ENCODE measurements at places on chromosomes 7 and 10.

GRCh38 chr7:108711611-108712010 lies 141.9 kb downstream of the DNAJB9 start:
- DNase-seq: no peak

DNA sequence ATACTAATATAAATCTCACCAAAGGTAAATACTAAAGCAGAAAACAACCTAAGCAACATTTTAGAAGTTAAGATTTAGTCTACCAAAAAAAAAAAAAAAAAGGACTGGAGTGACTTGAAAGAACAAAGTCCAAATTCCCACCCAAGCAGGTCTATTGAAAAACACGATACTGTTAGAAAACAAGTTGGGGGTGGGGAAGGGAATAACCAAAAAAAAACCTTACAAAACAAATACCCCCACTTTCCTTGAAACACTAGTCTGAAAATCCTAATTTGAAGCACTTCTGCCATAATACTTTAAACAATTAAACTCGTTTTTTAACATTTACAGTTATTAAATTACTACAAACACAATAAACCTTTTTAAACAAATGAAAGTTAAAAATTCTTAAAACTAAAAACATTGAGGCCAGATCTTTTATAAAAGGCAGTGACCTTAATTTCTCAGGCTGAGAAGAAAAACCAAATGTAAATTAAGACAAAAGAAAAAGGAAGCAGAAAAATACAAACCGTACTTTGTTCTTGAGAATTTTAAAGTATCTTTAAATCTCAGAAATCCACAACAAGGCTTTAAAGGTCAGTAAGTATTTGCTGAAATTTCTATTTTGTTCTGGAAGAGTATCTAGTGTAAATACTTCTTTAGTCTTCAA lies 135.1 kb downstream of the NRBF2 start:
- peak; percentile 40 for DNase-seq

DNA sequence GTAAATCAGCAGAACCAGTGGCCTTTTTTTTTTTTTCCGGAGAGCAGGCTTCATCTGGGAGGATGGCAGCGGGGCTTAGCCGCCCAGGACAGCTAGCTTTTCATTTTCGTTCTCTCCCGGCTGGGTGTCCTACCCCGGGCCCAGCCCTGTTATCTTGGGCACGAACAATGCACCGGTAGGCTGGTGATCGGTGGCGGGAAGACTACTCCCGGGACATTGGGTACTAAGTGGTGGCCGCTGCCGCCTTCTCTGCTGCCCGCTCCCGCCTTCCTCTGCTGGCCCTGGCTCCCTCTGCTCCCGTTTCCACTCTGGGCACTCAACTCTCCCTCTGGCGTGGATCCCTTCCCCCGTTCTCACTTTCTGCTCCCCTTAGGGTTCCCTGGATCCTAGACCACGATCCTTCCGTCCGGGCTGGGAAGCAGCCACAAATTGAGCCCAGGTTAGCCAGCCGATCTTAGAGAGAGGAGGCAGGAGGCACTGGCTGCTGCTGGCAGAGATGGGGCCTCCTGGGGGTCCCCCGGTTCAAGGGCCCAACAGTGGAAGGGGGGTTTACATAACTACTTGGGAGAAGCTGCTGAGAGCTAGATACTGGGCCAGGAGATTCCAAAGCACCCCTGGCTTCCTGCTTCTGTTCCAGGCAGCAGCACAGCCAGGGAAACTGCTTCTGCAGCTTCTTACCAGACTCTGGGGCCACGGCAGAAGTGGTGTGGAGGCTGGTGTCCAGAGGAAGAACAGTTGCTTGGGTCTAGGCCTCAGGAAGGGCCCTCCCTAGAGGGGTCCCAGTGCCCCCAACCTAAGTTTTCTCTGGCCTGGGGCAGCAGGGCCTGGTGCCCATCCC lies 1.8 kb downstream of the TLX1 start:
- DNase-seq: no peak

- peak; percentile 6 for DNase-seq
Measured at GRCh38 chr7:139494835-139495579, 11.5 kb upstream of the KLRG2 start.

DNA sequence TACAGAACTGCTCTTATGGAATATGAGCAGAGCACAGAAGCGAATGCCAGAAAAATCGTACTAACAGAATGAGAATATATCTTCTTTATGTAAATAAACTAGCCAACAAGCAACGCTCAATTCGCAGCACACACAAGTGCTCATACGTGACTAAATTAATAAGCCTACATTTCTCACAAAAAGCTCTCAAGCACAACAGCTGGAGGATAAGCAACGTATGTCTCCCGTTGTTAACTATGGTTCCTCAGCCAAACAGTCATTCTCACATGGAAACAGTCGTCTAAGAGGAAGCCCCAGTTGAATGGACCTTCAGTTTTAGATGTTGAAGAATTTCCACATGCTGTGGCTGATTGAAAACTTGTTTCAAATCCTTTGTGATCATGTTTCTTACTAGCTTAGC lies 110.4 kb downstream of the PKD1L1 start:
- DNase-seq: no peak

GRCh38 chr10:10845185-10845584 lies 172.5 kb upstream of the CELF2 start:
- no peak for DNase-seq

- DNase-seq: peak; percentile 37
Measured at GRCh38 chr7:21999896-22000295, 54.2 kb upstream of the CDCA7L start.
